ENCODE measurements at places on chromosomes 7 and 10. TPM values are rescaled to one million over a fixed set of nuclear protein-coding genes. Genes with fewer than 3 reads are reported as not detected.

C7orf57 gene
- 1.2 TPM for total RNA-seq

PDE6C gene
- not detected for total RNA-seq

ZNF804B gene
- total RNA-seq, result 4.7 TPM

ARL3 gene
- 32.5 TPM for total RNA-seq

PTPRE gene
- 11.3 TPM for total RNA-seq

CYP2C18 gene
- not detected for total RNA-seq

C10orf143 gene
- total RNA-seq, result 0.25 TPM

DPY19L1 gene
- 22.9 TPM for total RNA-seq

PNLIPRP2 gene
- total RNA-seq, result not detected

TACR2 gene
- total RNA-seq, result 0.49 TPM

ZYX gene
- 10.6 TPM for total RNA-seq

CDK14 gene
- total RNA-seq, result 63.7 TPM

PPP1R3A gene
- total RNA-seq, result not detected

PDIA4 gene
- 32.5 TPM for total RNA-seq

MOGAT3 gene
- not detected for total RNA-seq

Data from temporal lobe (tissue), 4 donors.